ENCODE measurements at places on chromosomes 6 and 20. TPM values are rescaled to one million over a fixed set of nuclear protein-coding genes. Genes with fewer than 3 reads are reported as not detected.

CNKSR3 gene
- 18.2 TPM for total RNA-seq

HLA-DRB1 gene
- total RNA-seq, result 9.3 TPM

THBD gene
- 5.9 TPM for total RNA-seq

STX11 gene
- 1.0 TPM for total RNA-seq

BPIFB1 gene
- total RNA-seq, result not detected

SLA2 gene
- 0.34 TPM for total RNA-seq

LAMP5 gene
- total RNA-seq, result 0.46 TPM

RTN4IP1 gene
- total RNA-seq, result 1.5 TPM

PHACTR3 gene
- 0.14 TPM for total RNA-seq

TINAG gene
- total RNA-seq, result not detected

GPX5 gene
- not detected for total RNA-seq

DNA sequence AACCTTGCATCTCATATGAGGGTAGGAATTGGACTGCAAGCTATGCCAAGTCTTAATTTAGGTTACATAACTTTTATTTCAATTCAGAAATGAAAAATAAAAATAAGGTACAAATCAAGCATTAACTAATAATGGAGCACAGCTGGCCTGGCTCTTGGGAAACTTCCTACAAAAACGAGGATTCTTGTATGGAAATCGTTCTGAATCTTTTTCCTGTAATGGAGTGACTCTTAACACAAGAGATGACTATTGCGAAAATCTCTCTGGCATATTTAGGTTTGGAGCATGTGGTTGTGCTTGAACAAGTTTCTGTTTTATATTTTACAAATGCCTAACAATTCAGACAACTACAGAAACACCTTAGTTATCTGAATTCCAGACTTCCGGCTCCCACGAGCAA lies 34.0 kb upstream of the PI16 start:
- DNase-seq, result no peak

GRCh38 chr6:93120154-93120742 lies 299.1 kb downstream of the EPHA7 start:
- DNase-seq, result no peak

- DNase-seq, result no peak
Observed at GRCh38 chr6:35048631-35049083, 92.5 kb downstream of the TCP11 start.

DNA sequence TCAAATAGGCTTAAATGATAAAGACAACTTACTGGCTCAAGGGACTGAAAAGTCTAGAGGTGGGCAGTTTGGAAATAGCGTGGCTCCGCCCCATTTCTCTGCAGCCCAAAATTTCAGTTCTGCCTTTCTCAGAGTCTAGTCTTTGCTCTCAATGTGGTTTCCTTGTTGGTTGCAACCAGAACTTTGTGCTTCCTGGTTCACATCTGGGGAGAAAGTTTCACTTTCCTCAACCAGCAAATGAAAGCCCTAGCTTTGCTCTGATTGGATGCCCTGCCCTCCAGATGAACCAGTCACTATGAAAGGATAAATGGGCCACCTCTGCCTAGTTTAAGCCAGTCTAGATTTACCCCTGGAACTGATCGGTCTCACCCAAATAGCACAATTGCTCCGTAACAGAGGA lies 14.9 kb downstream of the SYCP2L start:
- no peak for DNase-seq

DNA sequence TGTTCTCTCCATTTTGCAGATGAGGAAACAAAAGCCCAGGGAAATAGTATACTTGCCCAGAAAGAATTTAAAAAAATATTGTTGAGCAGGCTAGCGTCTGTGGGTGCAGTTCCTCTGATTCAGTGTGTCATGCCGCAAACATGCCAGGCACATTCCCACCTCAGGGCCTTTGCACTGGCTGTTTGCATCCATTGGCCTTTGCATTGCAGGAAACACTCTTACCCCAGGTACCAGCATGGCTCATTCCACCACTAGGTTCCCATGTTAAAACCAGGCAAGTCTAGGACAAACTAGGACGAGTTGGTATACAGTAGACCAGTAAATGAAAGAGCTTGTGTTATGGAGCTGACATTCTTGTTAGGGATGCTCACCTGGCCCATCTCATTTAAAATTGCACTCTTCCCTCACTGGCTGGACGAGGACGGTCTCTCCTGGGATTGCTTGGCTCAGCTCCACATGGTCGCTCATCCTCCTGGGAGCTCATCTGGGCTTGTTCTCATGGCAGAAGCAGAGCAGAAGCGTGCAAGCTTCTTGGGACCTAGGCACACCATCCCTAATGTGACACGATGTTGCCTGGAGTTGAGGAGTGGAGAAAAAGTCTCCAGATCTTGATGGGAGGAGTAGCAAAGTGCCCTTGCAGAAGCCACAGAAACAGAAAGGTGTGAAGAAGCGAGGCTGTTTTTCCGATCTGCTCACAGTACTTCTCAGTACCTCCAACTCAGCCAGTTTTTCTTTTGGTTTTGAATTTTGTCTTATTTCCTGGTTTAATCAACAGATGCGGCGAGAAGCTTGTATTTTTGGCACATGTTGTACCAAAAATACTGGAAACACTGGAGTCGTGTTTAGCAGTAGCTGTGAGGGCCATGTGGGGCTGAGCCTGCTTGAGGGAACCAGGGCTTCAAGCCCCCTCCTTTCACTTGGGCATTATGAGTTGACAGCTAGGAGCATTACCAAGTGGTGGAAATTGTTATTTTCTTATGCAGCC lies 13.9 kb downstream of the ZNF831 start:
- DNase-seq, result no peak

- no peak for DNase-seq
Observed at GRCh38 chr6:2970034-2970685, 1.2 kb downstream of the SERPINB6 start.

DNA sequence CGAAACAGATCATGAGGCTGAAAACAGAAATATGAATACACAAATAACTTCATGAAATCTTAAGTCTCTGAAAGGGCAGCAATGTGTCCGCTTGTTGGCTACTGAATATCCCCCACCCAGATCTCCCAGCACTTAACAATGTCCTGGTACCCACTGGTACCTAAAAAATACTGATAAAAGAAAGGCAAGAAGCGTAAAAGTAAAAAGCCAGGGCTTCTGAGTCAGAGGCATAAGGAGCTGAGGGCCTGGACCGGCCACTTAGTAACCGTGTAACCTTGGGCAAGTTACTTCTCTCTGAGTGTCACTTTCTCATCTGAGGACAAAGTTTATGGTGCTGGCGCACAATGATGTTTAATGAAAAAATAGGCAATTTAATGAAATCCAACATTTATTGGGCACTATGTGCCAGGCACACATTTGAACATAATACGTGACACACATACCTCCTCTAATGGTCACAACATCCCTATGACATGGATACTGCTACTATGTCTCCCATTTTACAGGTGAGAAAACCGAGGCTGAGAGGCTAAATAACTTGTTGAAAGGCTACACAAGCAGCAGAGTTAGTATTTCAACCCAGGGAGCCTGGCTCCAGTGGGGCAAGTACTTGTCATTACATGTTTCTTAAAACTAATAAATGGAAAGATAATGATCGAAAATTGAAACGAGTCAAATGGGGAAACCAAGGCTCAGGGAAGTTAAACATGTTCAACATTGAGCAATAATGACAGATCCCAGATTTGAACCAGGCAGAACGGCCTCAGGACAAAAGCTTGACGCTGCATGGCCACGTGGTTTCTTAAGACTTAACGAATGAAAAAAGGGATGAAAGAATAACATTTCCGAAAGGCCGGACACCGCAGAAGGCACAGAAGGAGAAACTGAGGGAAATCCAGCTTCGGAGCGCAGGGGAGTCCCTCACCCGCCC lies 828 bp downstream of the TP53RK start:
- no peak for DNase-seq

DNA sequence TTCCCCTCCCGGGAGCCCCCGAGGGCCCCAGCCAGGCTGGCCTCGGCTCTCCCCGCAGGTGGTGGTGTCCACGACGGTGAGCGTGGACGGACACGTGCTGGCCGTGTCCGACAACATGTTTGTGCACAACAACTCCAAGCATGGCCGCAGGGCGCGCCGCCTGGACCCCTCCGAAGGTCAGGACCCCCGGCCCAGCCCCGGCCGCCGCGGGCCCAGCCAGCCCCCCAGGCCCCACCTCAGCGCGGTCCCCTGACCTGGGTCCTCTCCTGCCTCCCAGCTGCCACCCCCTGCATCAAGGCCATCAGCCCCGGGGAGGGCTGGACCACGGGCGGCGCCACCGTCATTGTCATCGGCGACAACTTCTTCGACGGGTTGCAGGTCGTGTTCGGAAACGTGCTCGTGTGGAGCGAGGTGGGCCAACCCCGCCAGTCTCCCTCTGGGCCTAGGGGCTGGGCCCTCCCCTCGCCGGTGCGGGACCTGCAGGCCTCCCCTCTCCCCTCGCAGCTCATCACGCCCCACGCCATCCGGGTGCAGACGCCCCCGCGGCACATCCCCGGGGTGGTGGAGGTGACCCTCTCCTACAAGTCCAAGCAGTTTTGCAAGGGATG lies 51.0 kb downstream of the CPXM1 start:
- DNase-seq, result no peak

DNA sequence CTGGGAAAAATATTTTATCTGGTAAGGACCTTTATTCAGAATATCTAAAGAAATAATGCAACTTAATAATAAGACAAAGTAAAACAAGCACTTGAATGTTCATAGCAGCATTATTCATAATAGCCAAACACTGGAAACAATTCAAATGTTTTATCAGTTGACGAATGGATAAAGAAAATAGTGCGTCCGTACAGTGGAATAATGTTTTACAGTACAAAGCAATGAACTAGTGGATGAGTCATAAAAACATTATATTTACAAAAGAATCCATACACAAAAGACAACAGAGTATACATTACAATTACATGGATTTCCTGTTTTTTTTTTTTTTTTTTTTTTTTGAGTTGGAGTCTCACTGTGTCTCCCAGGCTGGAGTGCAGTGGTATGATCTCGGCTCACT lies 12.7 kb downstream of the SMAP1 start:
- DNase-seq, result no peak

GRCh38 chr6:65116326-65116725 lies 590.7 kb downstream of the EYS start:
- DNase-seq, result no peak

DNA sequence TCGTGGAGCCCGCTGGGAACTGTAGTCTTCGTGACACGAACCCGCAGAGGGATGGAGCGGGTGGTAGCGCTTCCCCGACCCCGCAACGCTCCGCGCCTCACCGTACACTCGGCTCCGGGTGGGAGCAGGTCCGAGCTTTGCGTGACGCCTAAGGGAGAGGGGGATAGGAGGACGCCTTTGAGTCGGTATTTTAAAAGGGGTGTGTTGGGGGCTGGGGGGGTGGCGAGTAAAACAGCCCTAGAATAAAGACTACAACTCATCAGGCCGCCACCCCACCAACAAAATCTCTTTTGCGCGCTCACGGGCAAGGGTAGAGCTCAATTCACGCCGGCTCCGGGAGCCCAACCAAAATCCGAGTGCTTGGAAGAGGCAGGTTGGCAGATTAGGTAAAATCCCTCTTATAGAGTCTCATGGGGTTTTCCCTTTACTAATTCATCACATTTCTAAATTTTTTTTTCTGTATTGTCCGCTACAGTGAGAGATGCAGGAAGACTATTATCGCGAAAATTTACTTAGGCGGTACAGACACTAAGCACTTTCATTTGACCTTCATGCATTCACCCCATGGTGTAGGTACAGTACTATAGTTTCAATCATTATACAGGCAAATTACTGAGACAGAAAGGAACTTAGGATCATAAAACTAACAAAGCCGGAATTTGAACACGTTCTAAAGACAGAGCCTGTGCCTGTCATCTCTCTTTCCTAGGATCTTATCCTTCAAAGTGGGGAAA lies 706 bp upstream of the SNX14 start:
- DNase-seq, result no peak

DNA sequence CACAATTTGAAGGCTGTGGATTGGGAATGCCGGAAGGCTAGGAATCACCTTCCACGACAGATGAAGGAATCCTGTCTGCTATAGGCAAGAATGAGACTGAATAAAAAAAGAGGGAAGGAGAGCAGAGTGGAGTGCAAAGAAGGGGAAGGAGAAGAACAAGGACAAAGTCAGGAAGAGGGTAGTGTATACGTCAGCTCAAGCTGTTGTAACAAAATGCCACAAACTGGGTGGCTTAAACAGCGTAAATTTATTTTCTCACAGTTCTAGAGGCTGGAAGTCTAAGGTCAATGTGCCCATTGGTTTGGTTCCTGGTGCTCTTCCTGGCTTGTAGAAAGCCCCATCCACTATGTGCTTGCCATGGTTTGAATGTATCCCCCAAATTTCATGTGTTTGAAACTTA lies 104.5 kb downstream of the TTLL2 start:
- no peak for DNase-seq

DNA sequence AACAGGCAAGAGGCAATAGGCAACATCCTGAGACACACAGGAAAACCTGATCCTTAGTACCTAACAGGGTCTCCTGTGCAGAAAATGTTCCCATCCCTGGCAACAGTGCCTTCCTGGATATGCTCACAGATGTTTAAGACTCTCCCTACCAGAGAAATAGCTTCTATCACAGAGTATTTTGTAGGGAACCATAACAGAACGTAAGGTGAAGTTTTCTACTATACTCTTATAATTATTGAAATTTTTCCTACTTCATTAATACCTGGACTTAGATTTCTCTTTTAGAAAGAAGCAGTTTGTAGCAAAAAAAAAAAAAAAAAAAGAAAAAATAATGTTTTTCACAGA lies 33.5 kb upstream of the LGSN start:
- no peak for DNase-seq

- DNase-seq, result no peak
Observed at GRCh38 chr6:124747349-124747748, 214.9 kb upstream of the RNF217 start.

- no peak for DNase-seq
Observed at GRCh38 chr6:155962276-155962675, 506.6 kb upstream of the NOX3 start.

DNA sequence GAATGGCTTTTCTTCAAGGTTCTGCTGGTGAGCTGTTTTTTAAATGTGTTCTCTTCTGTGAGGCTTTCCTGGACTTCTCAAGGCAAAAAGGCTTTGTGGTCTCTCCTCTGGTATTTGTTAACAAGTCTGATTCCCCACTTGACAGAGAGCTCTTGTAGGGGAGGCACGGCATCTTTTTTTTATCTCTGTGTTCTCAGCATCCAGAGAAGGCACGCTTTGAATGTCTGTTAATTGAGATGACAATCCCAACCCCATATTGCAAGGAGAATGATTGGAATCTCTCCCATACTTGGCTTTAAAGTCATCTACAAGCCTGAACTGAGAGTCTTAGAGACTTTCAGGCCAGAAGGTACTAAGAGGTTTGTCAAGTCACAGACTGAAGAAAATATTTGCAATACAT lies 22.6 kb downstream of the EDN1 start:
- DNase-seq, result no peak

DNA sequence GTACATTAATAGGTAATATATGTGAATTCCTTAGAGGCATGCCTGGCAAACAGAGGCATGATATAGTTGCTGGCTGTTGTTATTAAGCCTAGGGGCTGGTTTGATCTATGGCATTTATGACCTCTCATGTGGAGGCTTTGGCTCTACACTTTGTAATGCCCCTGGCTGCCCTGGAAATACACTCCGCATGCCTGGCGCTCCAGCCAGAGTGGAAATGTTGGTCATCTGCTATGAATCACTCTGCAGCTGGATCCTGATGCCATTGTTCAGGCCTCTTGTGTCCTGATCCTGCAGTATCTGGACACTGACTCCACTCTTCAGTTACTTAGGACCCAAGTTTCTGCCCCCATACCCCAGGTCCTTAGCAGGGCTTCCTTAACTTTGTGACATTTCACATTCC lies 200.5 kb upstream of the PCSK2 start:
- DNase-seq, result no peak

- DNase-seq, result no peak
Observed at GRCh38 chr6:24455061-24455460, 34.3 kb downstream of the GPLD1 start.
